Ureter (tissue), 1 donor: ENCODE measurements at places on chromosomes 12 and 14. TPM values are rescaled to one million over a fixed set of nuclear protein-coding genes. Genes with fewer than 3 reads are reported as not detected.

The ACTR10 gene
- 61.5 TPM for total RNA-seq

The P3H3 gene
- total RNA-seq, result 27.9 TPM

- DNase-seq, result no peak
Measured at GRCh38 chr12:55847033-55847432, 4.3 kb upstream of the MMP19 start.

GRCh38 chr14:50910495-50911420, 33.5 kb downstream of the PYGL start:
- no peak for DNase-seq

DNA sequence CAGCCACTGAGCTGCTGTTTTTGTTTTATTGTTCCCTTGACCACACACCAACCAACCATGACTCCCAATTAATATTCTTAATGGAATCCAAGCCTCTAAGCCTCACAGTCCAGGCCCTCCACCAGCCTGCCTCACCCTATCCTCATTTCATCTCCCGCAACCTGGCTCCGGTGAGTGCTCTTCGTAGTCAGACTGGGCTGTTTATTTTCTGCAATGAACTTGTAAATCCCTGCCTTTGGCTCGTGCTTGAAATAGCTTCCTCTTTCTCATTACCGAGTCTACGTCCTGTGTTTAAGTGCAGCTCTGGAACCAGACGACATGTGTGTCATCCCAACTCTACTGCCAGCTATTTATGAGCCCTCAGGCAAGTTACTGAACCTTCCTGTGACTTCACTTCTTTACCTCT, 12.4 kb upstream of the ETFBKMT start:
- no peak for DNase-seq

GRCh38 chr12:111503116-111503515, 96.0 kb downstream of the ATXN2 start:
- no peak for DNase-seq

- DNase-seq, result no peak
Measured at GRCh38 chr14:90666571-90666970, 149.7 kb downstream of the TTC7B start.

DNA sequence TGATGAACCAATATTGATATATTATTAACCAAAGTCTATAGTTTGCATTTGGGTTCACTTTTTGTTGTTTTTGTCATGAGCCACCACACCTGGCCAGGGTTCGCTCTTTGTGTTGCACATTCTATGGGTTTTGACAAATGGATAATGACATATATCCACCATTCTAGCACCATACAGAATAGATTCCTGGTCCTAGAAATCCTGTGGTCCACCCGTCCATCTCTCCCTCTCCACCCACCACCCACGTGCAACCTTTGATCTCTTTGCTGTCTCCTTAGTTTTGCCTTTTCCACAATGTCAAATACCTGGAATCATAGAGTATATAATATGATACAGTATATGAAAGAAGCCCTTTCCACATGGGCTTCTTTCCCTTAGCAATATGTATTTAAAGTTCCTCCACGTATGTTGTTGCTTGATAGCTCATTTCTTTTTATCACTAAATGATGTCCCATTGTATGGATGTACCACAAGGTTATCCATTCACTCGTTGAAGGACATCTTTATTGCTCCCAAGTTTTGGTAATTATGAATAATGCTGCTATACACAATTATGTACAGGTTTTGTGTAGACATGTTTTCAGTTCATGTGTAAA, 7.4 kb downstream of the RPL6 start:
- DNase-seq, result no peak

- peak; percentile 73 for DNase-seq
Measured at GRCh38 chr14:77059276-77059915, 30.9 kb upstream of the IRF2BPL start.

- no peak for DNase-seq
Measured at GRCh38 chr12:68998041-68998440, 65.1 kb upstream of the CPM start.
